ENCODE measurements at places on chromosomes 6 and 20.

DNA sequence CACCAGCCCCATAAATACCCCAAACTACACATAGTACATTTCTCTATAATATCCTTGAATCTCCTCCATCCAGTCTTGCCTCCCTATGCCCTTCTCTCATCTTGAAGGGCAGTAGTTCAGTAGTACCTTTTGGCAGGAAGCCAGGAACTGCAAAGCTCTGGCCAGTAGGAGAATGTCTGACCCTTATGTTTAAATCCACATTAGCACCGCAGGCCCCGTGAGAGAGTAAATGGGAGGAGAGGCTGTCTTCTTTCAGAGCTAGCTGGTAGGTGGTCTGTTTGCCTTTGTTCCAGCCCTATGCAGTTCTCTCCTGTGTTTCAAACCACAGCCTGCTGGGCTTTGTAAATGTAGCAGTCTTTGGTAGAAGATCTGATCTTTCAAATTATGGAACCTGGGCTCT is 690.7 kb downstream of the DOK5 start:
- H3K36me3 ChIP-seq = no peaks in the 10 kb centered on the region
- DNase-seq = peak; percentile 78
- no peak overlapping the region for H3K27ac ChIP-seq
- H3K4me3 ChIP-seq = no peak overlapping the region

DNA sequence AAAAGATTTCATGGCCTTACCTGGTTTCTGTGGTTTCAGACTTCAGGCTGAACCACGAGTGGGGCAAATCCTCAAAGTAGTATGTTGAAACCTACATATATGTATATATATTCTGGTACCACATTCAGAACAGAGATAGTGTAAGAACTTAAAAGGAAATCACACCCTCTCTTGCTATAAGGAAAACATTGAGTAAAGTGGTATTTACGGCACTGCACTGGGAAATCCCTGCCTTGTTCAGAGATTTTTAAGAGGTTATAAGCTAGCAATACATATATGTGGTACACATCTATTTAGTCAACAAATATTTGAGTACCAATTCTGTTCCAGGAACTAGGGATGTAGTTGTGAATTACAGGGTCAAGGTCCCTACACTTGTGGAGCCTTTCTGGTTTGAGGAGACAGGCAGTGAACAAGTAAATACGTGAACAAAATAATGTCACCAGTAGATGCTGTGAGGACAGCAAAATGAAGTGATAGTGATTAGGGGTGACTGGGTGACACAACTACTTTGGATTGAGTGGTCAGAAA is 1.7 kb downstream of the TM9SF4 start:
- no peak for DNase-seq
- H3K4me3 ChIP-seq = no peak overlapping the region
- no peak overlapping the region for H3K27ac ChIP-seq
- H3K4me1 ChIP-seq = peaks cover 2% of the 10 kb centered on the region

DNA sequence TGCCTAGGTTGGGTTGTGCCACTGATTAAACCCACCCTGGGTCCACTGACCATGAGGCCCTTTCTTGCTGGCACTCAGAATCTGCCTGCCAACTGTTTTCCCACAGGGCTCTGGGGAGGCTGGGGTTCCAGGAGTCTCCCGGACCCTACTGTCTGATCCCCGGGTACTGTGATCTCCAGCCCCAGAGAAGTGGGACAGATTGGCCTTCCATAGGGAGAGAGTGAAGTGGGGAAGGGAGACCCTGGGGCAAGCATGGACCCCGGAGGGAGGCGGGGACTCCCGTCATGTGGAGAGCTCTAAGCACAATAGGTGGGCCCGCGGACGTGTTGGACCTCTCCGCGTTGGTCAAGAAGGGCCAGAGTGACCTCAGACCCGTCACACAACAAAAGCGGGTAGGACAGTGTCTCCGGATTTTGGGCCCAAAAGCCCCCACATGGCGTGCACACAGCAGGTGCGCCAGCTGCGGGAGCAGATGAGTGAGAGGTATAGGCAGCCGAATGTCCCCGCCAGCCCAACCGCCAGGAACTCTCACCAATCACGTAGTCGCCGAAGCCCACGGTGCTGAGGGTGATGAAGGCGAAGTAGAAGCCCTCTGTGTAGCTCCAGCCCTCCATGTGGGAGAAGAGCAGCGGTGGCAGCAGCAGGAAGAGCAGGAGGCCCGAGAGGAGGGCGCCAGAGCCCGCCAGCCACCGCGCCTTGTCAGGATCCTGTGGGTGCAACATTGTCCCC is 10.6 kb downstream of the KCNK17 start:
- no peak overlapping the region for H3K4me3 ChIP-seq
- H3K27me3 ChIP-seq = no peaks in the 10 kb centered on the region
- no peak overlapping the region for H3K27ac ChIP-seq

DNA sequence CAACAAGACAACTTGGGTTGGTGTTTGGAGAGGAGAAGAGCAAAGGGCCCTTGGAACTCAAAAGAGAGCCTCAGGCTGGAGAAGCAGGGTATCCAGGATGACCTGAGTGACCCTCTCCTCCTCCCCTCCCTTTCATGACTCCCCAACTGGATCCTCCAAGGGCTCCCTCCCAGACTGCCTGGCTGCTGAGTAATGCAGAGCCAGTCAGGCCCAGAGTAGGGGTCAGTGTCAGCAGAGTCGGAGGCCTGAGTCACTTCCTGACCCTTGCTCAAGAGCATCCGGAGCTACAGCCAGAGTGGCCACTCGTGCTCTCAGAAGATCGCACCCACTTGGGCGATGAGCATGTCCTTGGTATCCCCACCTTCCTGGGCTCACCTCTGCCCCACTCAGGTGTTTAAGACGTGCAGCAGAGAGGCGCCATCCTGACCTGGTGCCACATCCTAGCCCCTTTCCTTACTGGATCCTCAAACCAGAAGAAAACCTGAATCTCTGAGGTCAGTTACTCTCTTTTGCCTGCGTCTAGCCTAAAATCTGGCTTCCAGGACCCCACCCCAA is 2.8 kb upstream of the MAPK13 start:
- H3K27ac ChIP-seq = no peak overlapping the region
- H3K4me3 ChIP-seq = no peak overlapping the region
- peaks cover 12% of the 10 kb centered on the region for H3K4me1 ChIP-seq

- H3K27ac ChIP-seq = no peak overlapping the region
- H3K4me1 ChIP-seq = no peaks in the 10 kb centered on the region
- no peak for DNase-seq
- no peak overlapping the region for H3K4me3 ChIP-seq
- H3K36me3 ChIP-seq = no peaks in the 10 kb centered on the region
- no peaks in the 10 kb centered on the region for H3K27me3 ChIP-seq
Measured at GRCh38 chr6:64553249-64553786, 917.7 kb downstream of the PHF3 start.

DNA sequence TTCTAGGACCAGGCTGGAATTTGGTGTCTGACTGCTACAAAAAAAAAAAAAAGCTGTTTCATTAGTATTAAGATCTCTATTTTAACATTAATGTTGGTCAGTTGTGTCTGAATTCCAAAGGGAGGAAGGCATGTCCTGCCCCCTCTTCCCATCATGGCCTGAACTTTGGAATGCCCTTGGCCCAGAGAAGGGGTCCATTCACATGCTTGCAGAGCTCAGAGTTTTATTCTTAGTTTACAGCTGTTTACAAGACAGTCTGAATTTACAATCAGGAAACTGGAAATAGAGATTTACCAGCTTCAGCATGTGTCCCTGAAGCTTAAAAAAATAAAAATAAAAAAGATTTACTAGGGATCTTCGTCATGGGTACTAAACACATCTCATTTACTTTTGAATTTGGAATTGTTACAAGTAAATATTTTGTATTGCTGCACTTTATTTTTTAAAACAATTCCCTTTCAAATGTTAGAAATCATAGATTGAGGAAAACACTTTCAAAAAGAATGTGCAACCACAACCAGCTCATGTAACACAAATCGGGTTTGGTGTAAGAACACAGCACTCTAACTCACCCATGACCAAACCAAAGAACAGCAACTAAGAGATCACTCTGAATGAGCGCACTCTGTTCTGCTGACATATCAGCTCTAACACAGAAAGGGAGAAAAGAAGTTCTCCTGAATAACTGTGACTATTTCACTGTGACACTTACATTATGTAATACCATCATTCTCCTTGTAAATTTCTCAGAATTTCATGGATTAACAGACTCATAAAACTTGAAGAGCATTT is 6.6 kb upstream of the SERPINB6 start:
- no peaks in the 10 kb centered on the region for H3K36me3 ChIP-seq
- H3K4me3 ChIP-seq = no peak overlapping the region
- DNase-seq = no peak
- peaks cover 4% of the 10 kb centered on the region for H3K4me1 ChIP-seq
- H3K27me3 ChIP-seq = no peaks in the 10 kb centered on the region
- H3K27ac ChIP-seq = no peak overlapping the region

DNA sequence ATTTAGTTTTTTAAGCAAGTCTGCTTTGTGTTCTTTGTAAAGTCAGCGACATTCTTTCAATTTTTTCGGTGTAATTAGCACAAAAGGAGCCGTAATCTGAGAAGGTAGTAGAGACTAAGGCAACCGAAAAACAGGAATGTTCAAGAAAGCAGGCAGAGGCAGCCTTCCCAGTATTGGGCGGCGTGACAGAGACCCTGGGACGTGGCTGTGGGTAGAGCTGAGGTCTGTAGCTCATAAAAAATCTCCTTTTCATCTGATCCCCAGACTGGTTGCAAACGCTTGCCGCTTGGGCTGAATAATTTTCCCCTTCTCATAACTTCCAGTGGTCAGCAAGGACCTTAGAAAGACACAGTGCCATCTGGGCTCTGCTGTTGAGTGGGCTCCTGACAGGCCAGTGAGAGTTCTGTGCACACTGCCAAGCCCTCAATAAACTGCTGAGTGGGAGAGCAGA is 30.8 kb downstream of the GNAS start:
- H3K36me3 ChIP-seq = no peaks in the 10 kb centered on the region
- H3K27ac ChIP-seq = peak overlapping the region; percentile 53
- H3K27me3 ChIP-seq = no peaks in the 10 kb centered on the region
- H3K4me1 ChIP-seq = peaks cover 5% of the 10 kb centered on the region
- H3K4me3 ChIP-seq = no peak overlapping the region

DNA sequence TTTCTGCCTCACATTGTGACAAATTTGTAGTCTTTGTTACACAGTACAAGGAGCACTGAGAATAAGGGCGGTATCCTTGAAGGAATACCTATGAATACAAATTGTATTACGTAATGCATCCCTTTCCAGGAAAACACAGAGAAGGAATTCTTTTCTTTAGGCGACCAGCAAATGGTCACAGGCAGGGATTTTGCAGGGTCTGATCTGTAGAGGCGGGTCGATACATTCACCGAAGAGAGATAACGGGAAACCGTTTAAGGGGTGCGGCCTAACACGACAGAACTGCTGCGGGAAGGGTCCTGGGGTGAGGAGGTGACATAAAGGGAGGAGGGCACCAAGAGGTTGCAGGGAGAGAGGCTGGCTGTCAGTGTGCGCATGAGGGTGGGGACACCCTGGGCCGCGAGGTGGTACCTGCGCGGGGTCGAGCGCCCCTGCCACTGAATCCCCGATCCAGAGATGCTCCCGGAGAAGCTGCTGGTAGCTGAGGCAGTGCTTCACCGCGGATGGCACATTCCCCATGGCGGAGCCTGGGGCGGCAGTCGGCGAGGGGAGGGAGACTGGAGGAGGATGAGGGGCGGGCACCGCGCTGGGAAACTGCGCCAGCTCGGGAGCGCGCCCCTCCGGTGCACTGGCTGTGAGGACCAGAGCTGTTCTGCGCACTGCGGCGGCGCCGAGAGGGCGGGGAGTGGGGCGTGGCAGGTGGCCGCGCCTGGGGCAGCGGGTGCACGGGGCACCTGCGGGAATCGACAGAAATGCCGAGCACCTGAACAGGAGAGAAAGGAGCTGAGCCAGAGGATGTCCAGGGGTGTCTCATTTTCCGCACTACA is at the start of gene HMGCLL1:
Gene HMGCLL1, minus strand, starts transcription at position 656 of the 827 bp plus-strand sequence. Its CDS starts 137 bp downstream, at position 519.
- no peaks in the 10 kb centered on the region for H3K27me3 ChIP-seq
- H3K27ac ChIP-seq = no peak within 1 kb of the TSS
- no peaks in the 10 kb centered on the region for H3K4me1 ChIP-seq
- no peaks in the 10 kb centered on the region for H3K36me3 ChIP-seq
- peak; percentile 76 for DNase-seq

DNA sequence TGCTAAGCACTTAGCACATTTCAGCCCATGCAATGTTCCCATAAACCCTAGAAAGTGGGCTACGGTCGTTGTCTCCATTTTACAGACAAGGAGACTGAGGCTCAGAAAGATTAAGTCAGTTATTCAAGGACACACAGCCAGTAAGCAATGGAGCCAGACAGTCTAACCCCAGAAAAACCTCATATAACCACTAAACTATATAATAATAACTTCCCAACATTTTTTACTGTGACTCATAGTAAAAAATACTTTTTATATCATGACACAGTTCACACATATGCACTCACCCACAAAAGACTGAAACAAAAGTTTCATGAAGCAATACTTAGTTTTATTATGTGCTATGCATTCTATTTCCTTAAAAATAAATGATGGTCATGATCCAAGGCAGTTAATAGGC is 66.2 kb upstream of the EYA2 start:
- H3K36me3 ChIP-seq = no peaks in the 10 kb centered on the region
- no peaks in the 10 kb centered on the region for H3K27me3 ChIP-seq
- no peaks in the 10 kb centered on the region for H3K4me1 ChIP-seq
- H3K4me3 ChIP-seq = no peak overlapping the region
- no peak for DNase-seq

DNA sequence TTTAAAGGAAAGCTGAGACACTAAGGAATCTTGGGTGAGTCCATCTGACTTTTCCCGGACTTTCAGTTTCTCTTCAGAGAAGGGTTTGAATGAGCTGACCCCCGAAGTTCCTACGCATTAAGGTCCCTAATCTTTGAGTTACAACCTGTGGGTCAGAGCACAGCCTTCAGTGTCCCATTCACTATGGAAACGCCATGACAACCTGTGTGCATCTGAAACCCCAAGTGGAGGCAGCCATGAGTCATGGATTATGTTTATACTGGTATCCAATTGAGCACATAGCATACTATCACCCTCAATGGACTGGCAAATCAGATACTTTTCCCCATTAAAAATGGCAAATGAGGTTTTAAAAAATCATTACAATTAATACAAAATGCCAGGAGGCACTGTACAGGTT is 11.4 kb downstream of the MYLK4 start:
- no peak overlapping the region for H3K4me3 ChIP-seq
- peak; percentile 65 for DNase-seq
- no peaks in the 10 kb centered on the region for H3K36me3 ChIP-seq

DNA sequence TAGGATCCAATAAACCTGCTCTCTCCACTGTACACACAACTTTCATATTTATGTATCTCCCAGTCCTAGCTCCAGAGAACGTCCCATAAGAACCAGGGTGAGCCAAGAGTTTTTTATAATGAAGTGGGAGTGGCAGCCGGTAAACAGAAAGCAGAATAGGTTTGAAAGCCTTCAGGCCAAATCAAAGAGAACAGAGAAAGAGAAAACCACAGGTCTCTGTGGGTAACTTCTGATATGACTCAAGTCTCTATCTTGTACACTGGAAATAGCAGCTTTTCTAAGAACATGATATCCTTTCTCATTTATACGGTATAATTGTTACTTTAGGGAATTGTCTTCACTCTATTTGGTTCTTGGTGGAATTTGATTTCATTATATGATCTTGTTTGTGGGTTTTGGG is 273.6 kb downstream of the PACRG start:
- no peaks in the 10 kb centered on the region for H3K27me3 ChIP-seq
- no peak overlapping the region for H3K27ac ChIP-seq
- no peaks in the 10 kb centered on the region for H3K36me3 ChIP-seq
- H3K4me3 ChIP-seq = no peak overlapping the region
- no peak for DNase-seq

All from mesendoderm (in vitro differentiated cells).